Renal cortex interstitium (tissue), 15 donors: ENCODE measurements at places on chromosomes 4 and X. TPM values are rescaled to one million over a fixed set of nuclear protein-coding genes. Genes with fewer than 3 reads are reported as not detected.

Gene CSAG1
- polyA plus RNA-seq, result not detected

Gene CLDN34
- polyA plus RNA-seq, result not detected

DNA sequence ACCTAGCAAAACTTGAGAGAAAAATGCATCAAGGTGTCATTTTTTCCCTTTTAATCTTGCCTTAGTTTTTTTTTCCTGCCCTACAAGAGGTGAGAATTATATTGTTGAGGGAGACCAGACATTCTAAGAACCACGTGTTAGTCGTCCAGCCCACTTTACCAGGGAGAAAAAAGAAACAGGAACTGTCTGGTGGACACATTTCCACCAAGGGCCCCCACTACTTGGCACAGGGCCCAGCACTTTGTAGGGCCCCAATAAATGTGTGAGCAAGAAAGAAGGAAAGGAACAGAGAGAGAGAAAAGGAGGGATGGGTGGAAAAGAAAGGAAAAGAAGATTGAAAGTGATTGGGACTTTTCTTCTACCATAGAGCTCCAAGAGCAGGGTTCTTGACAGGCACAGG is 3.9 kb upstream of the EGFL6 start:
- DNase-seq, result no peak

- DNase-seq, result no peak
These were observed 26.8 kb upstream of the SOD3 start for GRCh38 chr4:24768604-24769003.

GRCh38 chr4:165684177-165684805 is 188.7 kb upstream of the TLL1 start:
- DNase-seq, result no peak
